Uterus (tissue), 4 donors: ENCODE measurements at places on chromosomes 2 and 18. TPM values are rescaled to one million over a fixed set of nuclear protein-coding genes. Genes with fewer than 3 reads are reported as not detected.
A peak's percentile ranks its signal among the peaks of the same experiment; 100 is the strongest.

GRCh38 chr2:55805686-55806085, 112.0 kb upstream of the PNPT1 start:
- no peak overlapping the region for H3K27ac ChIP-seq
- DNase-seq, result no peak
- H3K27me3 ChIP-seq, result no peaks in the 10 kb centered on the region
- no peaks in the 10 kb centered on the region for H3K4me1 ChIP-seq
- H3K36me3 ChIP-seq, result no peaks in the 10 kb centered on the region
- H3K4me3 ChIP-seq, result no peak overlapping the region

DNA sequence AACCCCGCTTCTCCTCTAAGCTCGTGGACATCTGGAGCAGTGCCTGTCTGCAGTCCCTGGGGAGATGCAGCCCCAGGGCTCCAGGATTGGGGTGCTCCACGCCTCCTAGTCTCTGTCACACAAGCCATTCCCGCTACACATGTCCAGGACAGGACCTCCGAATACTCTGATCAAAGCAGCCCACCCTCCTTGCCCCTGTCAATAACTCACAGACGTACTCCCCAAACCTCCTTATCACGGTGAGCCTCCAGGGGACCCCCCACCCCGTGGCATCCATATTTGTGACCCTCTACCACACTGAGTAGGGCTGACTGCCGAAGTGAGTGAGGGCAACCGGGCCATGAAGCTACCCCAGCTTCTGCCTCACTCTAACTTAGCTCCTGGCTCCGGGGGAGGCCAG, 727.7 kb downstream of the GALR1 start:
- H3K36me3 ChIP-seq, result no peaks in the 10 kb centered on the region
- no peak for DNase-seq
- H3K4me1 ChIP-seq, result no peaks in the 10 kb centered on the region
- no peak overlapping the region for H3K27ac ChIP-seq
- H3K27me3 ChIP-seq, result no peaks in the 10 kb centered on the region

DNA sequence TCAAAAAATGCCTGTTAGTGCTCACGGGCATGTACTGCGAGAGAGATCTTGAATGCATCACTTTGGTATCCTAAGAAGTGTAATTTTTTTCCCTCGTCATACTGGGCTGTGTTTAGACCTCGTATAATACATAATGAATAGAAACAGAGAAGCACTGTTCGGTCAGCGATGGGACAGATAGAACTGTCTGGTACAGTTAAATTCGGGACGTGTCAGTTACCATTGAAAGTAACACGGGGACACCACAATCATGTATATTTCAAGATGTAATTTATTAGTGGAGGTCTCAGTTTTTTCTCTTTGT, 1.8 kb downstream of the PKP4 start:
- H3K4me3 ChIP-seq, result peak overlapping the region; percentile 57
- no peaks in the 10 kb centered on the region for H3K27me3 ChIP-seq
- no peak for DNase-seq
- H3K27ac ChIP-seq, result peak overlapping the region; percentile 90
- no peaks in the 10 kb centered on the region for H3K4me1 ChIP-seq

DNA sequence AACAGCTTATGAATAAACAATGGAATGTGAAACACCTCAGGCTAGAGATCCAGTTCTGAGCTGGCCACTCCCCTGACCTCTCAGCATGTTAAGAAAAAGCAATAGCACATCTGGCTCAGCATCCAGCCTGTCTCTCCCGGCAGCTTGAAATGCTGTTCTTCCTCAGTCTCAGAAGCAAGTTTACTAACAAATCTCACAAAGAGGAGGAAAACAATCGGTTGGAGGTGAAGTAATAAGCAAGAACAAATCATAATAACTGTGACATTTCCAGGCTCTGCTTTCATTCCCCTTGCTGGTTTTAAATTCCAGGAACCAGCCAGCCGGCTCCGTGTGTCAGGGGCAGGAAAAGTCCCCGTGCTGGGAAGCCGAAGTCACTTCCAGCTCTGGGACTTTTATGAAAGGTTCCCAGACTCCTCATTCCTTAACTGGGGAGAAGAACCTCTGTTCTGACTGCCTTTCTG, 133.9 kb upstream of the ARL4C start:
- H3K4me1 ChIP-seq, result no peaks in the 10 kb centered on the region
- no peak overlapping the region for H3K27ac ChIP-seq
- no peaks in the 10 kb centered on the region for H3K36me3 ChIP-seq
- no peak for DNase-seq
- no peaks in the 10 kb centered on the region for H3K27me3 ChIP-seq
- no peak overlapping the region for H3K4me3 ChIP-seq

DNA sequence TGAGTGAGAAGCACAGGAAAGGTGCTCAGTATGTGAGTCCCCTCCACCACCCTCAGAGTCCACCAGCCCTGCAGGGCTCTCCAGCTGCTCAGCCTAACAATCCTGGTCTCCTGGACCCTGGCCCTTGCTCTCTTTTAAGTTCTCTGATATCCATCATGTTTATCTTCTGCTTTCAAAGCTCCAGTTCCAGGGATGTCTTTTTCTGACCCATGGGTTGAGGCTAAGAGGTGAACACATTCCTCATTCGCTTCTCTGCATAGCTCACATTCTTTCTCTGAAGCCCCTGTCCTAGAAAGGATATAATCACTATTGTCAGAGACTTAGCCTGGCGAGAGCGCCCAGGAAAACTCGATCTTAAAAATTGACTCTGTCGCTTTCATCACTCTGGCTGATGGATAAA, 86.4 kb downstream of the ARL4C start:
- H3K4me3 ChIP-seq, result no peak overlapping the region
- no peak overlapping the region for H3K27ac ChIP-seq
- no peaks in the 10 kb centered on the region for H3K27me3 ChIP-seq

- no peaks in the 10 kb centered on the region for H3K36me3 ChIP-seq
- no peak overlapping the region for H3K4me3 ChIP-seq
- H3K27ac ChIP-seq, result no peak overlapping the region
- DNase-seq, result no peak
Measured at GRCh38 chr2:157439824-157440186, 4.1 kb downstream of the CYTIP start.

DNA sequence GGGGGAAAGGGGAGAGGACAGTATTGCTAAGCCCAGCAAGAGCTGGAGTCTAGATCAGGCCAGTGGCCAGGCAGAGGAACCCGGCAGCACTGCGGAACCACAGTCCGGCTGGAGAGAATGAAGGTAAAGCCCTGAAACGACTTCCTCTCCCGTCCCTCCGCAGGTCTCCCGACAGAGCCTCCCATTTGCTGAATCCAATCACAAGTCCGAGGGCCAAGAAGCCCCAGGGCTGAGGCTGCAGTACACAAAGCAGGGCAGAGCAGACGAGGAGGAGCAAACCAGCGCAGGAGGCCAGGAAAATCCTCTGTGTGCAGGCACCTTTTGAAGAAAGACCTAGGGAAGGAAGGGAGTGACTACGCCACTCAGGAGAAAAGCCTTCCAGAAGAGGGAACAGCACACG, 104.4 kb downstream of the OSBPL1A start:
- DNase-seq, result no peak
- H3K27me3 ChIP-seq, result no peaks in the 10 kb centered on the region
- no peak overlapping the region for H3K4me3 ChIP-seq

- H3K4me3 ChIP-seq, result no peak overlapping the region
- no peaks in the 10 kb centered on the region for H3K36me3 ChIP-seq
- no peaks in the 10 kb centered on the region for H3K4me1 ChIP-seq
- no peak for DNase-seq
Measured at GRCh38 chr2:101728865-101729264, 31.4 kb downstream of the MAP4K4 start.

DNA sequence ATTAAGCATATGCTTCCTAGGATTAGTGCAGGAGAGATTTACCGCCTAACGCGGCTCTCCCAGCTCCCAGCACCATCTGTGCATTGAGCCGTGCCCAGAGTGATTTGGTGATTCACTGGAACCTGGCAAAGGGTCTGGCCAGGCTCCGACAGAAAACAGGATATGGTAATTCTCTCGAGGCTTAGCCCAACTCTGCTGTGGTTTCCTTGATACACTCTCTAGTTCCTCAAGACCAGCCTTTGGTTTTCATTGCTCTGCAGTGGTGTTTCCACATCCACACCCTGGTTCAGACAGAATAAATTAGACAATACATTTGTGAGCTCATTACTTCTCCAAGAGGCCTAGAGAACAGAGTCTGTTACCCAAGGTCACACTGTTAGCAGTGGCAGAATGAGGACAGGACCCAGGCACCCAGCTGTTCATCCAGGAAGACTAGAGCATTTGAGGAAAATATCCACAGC, 23.0 kb upstream of the SMAD2 start:
- H3K36me3 ChIP-seq, result no peaks in the 10 kb centered on the region
- no peaks in the 10 kb centered on the region for H3K27me3 ChIP-seq
- H3K27ac ChIP-seq, result no peak overlapping the region
- no peak for DNase-seq
- no peak overlapping the region for H3K4me3 ChIP-seq
- no peaks in the 10 kb centered on the region for H3K4me1 ChIP-seq

- no peaks in the 10 kb centered on the region for H3K4me1 ChIP-seq
- DNase-seq, result no peak
- H3K4me3 ChIP-seq, result no peak overlapping the region
Measured at GRCh38 chr18:77057006-77057395, 75.6 kb downstream of the MBP start.

GRCh38 chr2:128318776-128319464, at the start of gene HS6ST1:
TSS of gene HS6ST1 (minus strand) at chr2:128318868. CDS start at chr2:128318563, 305 bp downstream.
- no peaks in the 10 kb centered on the region for H3K36me3 ChIP-seq
- peak within 1 kb of the TSS; percentile 81 for H3K27ac ChIP-seq
- peak; percentile 89 for DNase-seq
- H3K27me3 ChIP-seq, result no peaks in the 10 kb centered on the region

GRCh38 chr2:8368463-8368862, 313.4 kb upstream of the ID2 start:
- no peaks in the 10 kb centered on the region for H3K27me3 ChIP-seq
- H3K36me3 ChIP-seq, result no peaks in the 10 kb centered on the region
- no peak overlapping the region for H3K27ac ChIP-seq
- DNase-seq, result no peak
- H3K4me1 ChIP-seq, result no peaks in the 10 kb centered on the region

GRCh38 chr2:216428618-216429350, 16.5 kb downstream of the SMARCAL1 start:
- H3K36me3 ChIP-seq, result no peaks in the 10 kb centered on the region
- H3K27me3 ChIP-seq, result no peaks in the 10 kb centered on the region
- no peak overlapping the region for H3K4me3 ChIP-seq
- no peak overlapping the region for H3K27ac ChIP-seq
- DNase-seq, result no peak
- no peaks in the 10 kb centered on the region for H3K4me1 ChIP-seq

DNA sequence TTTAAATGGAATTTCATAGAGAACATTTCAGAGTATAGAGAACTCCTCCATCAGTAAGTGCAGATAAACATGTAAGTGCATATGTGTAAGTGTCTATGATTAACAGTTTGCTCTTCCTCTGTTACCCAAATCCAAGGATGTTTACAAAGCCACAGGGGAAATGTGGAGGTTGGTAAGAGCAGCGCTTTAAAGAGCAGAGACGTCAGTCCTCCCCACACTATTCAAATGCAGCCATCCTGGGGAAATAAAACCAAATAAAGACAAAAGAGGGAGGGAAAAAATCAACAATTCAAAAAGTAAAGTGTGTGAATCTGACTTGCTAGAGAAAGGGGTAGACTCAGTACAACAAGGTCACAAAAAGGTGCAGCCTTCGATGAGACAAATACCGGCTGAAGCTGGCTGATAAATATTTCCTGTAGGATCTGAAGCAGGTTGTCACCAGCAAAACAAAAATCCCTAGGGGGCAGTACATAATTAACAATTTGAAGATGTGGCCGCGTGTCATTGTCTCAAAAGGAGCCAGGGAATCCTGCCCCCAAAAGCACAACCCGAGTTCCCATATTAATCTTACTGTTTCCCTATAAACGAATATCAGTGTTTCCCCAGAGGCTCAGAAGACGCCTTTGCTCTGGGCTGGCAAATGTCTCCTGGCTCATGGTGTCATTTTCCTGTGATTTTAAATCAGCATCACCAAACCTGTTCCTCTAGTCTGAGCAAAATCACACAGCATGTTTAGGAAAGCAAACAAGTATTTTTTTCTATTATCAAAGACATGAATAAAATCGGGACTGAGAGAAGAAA, 216.5 kb downstream of the CDCA7 start:
- H3K4me3 ChIP-seq, result no peak overlapping the region

DNA sequence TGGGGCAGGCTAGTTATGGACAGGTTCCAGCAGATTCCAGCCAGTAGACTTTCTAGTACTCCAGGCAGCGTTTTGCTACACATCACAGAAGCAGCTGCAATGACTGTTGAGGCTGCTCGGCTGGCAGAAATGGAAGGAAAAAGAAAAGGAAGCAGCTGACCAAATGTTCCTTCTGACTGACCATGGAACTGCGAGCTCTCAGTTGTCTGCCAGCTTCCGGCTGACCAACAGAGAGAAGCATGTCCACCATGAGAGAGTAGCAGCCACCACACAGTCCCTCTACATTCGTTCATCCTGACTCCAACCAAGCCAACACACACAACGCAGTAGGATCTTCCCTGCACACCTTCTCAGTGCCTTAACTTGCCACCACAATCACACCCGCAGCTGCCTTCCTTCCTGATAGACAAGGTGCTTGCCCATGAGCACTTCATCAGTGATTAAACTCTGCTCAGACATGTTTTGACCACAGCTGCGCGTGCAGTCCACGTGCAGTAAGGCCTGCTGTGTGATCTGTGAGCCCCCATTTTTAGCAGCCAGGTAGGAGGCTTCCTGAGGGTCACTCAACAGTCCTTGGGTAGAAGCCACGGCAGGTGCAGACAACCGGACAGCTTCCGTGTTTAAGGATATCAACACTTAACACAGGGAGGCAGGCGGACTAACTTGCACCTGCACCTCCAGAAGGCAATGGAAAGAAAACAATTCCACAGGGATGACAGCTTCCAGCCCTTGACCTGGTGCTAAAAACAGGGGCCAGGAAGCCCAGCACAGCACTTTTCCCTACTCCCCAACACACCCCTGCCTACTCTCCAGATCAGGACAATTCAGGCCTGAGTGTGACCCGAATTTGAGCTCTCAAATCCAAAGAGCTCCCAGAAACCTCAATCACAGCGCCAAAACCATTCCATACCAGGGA, 996 bp downstream of the TGFBRAP1 start:
- H3K27ac ChIP-seq, result peak overlapping the region; percentile 84
- H3K27me3 ChIP-seq, result no peaks in the 10 kb centered on the region
- H3K36me3 ChIP-seq, result no peaks in the 10 kb centered on the region
- H3K4me1 ChIP-seq, result no peaks in the 10 kb centered on the region
- no peak for DNase-seq

DNA sequence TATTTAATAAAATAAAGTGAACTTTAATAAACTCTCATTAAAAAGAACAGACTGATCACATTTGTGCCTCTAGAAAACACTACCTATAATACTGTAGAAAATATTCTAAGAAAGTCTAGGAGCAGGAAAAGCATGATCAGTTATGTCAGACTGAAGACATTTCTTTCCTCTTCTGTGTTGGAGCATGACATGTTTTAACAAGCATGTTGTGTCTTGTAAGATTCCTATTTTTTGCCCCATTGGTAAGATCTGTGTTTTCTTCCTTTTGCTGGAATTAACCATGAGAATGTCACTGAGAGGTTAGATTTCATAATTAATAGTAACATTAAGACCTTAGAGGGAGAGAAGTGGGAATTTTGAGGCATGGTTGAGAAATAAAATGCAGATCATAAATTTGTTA, 27.7 kb downstream of the LAMA3 start:
- no peaks in the 10 kb centered on the region for H3K27me3 ChIP-seq
- H3K4me1 ChIP-seq, result peaks cover 15% of the 10 kb centered on the region
- H3K27ac ChIP-seq, result peak overlapping the region; percentile 74
- H3K4me3 ChIP-seq, result no peak overlapping the region

SLC5A7 gene
- total RNA-seq, result not detected

KCNK3 gene
- total RNA-seq, result 6.4 TPM

GALR1 gene
- total RNA-seq, result not detected

HOXD3 gene
- total RNA-seq, result 25.1 TPM

RGPD4 gene
- not detected for total RNA-seq

SPP2 gene
- total RNA-seq, result not detected

C1QL2 gene
- total RNA-seq, result not detected

ANKRD30B gene
- total RNA-seq, result not detected
